ENCODE measurements at places on chromosomes 12 and 14.
A peak's percentile ranks its signal among the peaks of the same experiment; 100 is the strongest.

DNA sequence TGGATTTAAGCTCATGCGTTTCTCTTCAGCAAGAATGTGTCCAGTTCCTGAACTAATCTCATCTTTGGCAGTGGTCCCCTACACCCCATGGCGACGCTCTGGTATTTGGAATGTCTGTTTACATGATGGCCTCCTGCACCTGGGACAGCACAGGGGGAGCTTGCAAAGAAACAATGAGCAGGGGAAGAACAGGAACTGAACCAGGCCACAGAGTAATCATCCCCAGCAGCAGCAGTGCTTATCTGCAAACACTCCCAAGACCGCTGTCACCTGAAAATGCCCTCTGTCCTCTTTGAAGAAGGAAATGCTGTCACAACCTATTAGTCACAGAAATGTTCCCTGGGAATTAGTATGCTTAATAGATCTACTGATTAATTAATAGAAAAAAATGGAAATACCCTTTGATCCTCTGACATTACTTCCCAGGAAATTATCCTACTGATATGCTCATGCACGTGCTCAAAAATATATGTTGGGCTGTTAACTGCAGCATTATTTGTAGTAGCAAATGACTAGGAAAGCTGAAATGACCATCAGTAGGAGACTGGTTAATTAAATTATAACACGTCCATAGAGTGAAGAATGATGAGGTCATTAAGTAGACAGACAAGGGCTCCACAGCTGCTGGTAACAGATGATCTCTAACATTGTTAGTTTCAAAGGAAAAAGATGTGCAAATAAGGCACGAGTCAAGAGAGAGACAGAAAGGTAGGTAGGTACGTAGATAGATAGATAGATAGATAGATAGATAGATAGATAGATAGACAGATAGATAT, 279.3 kb upstream of the FLRT2 start:
- DNase-seq: peak; percentile 42

GRCh38 chr12:83067981-83068380, 381.3 kb downstream of the TMTC2 start:
- no peak for DNase-seq

DNA sequence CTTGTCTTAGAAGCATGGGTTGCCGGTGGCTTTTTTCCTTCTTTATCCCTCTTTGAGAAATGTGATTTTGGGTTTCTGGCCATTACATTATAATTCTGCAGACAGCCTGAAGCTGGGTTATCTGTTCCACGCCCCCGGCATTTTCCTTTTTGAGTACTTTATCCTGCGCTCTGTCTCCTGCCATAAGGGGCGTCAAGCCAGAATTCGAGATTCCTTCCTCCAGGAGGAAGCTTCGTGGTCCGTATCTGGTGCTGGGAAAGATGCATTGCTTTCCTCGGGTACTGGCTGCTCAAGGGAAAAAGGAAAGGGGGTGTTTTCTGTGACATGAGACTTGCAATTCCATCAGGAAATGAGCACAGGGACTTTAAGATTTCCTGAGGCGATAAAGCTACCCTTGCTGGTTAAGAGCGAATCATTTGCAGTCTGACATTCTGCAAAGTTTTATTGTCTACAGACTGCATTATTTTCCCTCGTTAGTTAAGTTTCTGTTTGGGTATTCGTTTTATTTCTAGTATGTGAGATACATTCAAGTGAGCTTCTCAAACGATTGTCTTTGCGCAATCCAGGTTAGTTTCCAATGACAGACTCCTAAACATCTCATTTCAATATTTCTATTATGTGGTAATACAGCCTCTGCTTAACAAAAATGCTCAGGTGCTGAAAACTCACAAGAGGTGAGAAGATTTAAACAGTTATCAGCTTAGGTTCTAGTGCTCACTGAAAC, 694 bp downstream of the AKAP5 start:
- peak; percentile 45 for DNase-seq

- no peak for DNase-seq
Measured at GRCh38 chr12:130489293-130489692, 151.6 kb downstream of the PIWIL1 start.

DNA sequence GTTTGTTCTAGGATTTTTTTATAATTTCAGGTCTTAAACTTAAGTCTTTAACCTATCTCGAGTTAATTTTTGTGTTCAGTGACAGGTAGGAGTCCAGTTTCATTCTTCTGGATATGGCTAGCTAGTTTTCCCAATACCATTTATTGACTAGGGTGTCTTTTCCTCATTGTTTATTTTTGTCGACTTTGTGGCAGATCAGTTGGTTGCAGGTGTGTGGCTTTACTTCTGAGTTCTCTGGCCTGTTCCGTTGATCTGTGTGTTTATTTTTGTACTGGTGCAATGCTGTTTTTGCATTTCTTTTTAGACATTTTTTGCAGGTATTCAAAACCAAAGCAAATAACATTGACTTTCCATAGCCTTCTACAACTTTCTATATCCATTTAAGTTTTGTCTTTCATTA, 121.7 kb downstream of the ETNK1 start:
- no peak for DNase-seq

- DNase-seq: no peak
Measured at GRCh38 chr14:77123381-77124325, 17.9 kb downstream of the ZDHHC22 start.

DNA sequence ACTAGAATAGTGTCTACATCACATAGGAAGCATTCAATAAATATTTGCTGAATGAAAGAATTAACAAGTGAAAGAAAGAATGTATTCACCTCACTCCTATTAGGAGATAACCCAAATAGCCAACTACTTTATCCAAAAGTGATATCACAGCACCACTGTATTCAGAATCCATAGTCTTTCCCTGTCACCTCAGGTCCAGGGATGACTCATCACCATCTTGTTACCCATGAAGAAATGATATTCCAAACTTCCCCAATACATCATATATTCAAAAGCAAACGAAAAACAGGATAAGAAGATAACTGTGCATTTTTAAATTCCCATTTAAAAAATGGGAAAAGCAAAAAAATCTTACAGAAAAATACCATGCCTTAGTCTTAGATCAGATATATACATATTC, 39.1 kb downstream of the TXNDC16 start:
- DNase-seq: no peak

DNA sequence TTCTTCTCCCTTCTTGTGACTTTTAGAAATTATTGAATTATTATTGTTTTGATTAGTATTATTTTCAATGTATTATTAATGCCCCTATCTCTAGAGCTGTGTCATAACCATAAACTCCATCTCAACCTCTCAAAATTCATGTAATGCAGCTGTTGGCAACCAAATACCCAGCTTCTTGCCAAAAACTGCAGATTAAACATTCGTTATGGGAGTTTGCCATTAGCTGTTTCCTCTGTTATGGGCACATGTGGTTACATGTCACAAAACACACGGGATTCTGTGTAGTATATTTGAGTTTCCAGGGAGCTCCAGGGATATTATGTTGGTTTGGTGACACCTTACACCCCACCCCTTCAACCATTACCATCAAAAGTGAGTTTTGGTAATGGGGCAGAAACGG, 2.8 kb upstream of the ALX1 start:
- DNase-seq: no peak

GRCh38 chr12:53947743-53948142, 7.0 kb upstream of the HOXC12 start:
- DNase-seq: no peak

DNA sequence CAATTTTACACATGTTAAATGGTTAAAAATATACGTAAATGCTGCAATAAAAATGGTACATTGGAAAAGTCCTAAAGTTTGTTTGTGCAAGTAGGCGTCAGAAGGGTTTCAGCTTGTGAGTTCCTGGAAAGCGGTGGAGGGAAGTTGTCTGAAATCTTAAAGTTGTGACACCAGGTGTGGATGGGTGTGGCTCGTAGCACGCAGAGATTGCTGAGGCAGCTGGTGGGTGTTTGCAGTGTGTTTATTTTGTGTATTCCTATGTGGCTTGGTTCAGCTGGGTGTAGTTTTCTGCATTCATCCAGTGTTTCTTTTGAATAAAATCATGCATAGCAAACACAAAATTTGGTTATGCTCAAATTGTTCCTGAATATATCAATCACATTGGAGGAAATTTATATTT, 136.8 kb upstream of the TBX3 start:
- no peak for DNase-seq

- no peak for DNase-seq
Measured at GRCh38 chr12:109202770-109203169, 86.4 kb downstream of the ACACB start.

DNA sequence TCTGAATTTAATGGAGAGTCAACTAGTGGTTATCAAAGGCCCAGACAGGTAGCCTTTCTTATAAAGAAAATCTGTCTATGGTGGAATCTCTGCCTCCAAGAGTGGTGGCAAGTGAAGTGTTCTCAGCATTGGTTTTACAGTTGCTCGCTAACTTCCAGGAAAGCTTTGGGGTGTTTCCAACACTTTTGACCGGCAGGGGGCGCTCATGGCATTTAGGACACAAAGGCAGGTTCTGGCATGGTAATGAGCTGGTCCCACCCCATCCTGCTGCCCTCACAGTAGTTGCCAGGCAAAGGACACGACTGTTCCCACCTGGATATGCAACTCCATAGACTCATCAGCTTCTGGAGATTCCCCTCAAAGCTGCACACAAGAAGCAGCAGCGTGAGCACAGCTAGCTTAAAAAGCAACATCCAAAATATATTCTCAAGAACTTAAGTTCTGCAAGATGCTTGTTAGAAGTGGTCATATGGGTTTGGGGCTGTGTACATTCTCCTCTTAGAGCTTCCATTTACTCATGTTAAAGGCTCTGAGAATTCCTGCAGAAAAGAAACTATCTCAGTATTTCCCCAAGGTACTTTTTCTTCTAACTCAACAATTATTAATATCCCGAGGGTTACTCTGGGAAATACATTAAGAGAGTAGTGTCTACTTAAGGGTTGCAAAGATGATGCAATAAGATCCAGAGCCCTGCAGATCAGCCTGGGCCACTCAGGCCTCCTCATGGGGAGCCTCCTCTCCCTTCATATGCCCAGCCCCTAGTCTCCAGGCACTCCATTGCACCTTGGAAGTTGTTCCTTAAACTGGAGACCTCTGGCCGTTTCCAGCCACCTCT, 14.8 kb downstream of the PROX2 start:
- DNase-seq: peak; percentile 63

- no peak for DNase-seq
Measured at GRCh38 chr12:123049398-123050240, 69.1 kb downstream of the ARL6IP4 start.

GRCh38 chr12:131863711-131864396, 30.6 kb upstream of the ULK1 start:
- no peak for DNase-seq

GRCh38 chr14:22510527-22511110, 78.4 kb downstream of the DAD1 start:
- no peak for DNase-seq

GRCh38 chr14:101730626-101731186, 30.8 kb upstream of the PPP2R5C start:
- DNase-seq: no peak

DNA sequence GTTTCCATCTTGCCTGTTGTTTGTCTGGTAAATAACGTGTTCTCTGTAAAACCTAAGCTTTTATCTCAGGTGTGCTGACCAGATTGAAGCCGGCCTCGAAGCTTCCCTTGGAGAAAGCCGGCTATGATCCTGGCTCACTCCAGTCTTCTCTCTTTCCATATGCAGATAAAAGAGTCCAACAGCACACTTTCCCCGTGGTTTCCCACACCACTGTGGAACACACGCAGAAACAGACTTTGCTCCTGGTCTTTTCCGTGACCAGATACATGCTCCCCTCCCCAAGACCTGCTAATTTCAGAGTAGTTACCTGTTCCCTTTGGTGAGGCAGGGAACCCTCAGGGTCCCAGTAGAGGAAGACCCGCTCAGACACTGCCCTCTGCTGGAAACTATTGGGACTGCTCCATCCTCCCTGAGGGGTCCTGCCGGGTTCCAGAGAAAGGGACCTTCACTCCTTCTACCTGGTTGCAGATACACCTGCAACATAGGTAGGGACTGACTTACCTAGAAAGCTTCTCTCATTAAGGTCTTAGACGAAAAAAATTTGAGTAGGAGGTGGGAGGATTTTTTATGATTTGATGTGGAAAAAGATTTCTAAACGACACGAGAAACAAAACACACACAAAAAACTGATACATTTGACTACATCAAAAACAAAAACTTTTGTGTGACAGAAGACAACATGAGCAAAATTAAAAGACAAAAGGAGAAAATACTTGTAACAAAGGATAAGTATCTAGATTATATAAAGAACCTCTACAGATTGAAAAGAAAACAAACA, 415.4 kb upstream of the CCDC196 start:
- peak; percentile 28 for DNase-seq

- no peak for DNase-seq
Measured at GRCh38 chr14:44372807-44373489, 134.1 kb downstream of the FSCB start.

- no peak for DNase-seq
Measured at GRCh38 chr12:48765753-48766162, 23.1 kb downstream of the ADCY6 start.

DNA sequence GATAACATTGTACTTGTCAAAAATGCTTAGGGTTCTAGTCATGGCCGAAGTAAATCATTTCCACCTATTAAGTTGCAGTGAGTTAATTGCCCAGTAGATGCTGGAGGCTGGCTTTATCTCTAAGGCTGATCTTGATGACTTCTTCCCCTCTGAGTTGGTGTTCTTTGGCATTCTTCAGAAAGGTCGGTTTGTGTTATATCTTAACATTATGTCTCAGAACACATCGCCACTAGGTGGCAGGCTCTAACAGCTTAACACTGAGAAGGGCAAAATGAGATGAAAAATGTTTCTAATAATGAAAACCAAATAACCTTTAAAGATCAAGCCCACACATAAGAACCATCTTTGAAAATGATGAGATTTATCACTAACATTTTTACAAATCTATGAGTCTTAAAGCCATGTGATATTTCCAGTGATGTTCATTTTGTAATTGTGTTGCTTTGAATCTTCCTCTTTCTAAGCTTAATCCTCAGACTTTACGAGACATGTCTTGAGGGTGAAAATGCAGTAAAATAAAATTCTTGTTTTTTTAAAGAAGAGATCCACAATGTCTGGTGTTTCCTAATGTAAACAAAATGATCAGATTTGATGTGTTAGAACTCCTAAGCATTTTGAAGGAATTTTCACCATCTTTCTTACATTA, 28.6 kb downstream of the SUDS3 start:
- DNase-seq: peak; percentile 61

DNA sequence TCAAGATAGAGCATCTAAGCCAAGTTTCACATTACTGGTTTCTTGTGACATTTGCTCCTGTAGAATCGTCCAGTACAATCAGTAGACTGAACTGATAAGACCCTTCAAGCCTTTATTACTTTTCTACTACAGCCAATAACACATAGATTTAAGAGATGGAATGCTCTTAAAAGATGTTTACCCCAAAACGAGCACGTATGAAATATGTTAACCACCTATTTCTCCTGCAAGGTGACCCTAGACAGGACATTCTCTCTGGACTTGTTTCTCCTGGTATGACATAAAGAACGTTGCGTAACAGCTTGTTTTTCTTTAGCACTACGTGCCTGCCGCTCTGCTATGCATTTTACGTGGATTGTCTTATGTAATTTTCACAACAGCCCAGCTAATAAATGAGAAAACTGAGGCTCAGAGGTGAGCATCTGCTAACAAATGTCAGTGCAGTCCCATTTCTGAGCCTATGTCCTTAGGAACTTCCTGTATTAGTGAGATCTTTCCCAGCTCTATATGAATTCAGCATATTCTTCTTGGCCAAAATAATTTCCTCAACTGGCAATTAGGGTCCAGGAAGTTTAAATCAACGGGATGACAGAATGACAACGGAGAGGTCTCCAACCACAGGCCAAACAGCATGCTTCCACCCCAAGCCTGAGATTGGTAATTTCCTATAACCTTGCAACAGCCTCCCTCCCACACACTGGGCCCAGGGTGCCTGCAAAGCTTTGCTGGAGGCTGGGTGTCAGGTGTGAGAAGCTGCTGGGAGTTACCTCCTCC, 3.7 kb downstream of the NFKBIA start:
- no peak for DNase-seq

GRCh38 chr14:54129850-54130640, 173.4 kb upstream of the BMP4 start:
- no peak for DNase-seq

Measured in SHP77 (cell line).